Fibroblast of skin of right quadriceps (primary cell): ENCODE measurements at places on chromosomes 6 and 20.

- DNase-seq, result no peak
These were observed 916.5 kb downstream of the QKI start for GRCh38 chr6:164331026-164331425.

GRCh38 chr20:19213946-19214490 is 1.6 kb downstream of the SLC24A3 start:
- DNase-seq, result no peak

- no peak for DNase-seq
These were observed 212.4 kb downstream of the LY86 start for GRCh38 chr6:6801005-6801335.

GRCh38 chr6:128275030-128275429 is 245.4 kb downstream of the PTPRK start:
- DNase-seq, result peak; percentile 24

- no peak for DNase-seq
These were observed 83.2 kb downstream of the RIPOR3 start for GRCh38 chr20:50607850-50608749.

GRCh38 chr6:158538741-158539140 is 21.1 kb upstream of the TMEM181 start:
- no peak for DNase-seq

DNA sequence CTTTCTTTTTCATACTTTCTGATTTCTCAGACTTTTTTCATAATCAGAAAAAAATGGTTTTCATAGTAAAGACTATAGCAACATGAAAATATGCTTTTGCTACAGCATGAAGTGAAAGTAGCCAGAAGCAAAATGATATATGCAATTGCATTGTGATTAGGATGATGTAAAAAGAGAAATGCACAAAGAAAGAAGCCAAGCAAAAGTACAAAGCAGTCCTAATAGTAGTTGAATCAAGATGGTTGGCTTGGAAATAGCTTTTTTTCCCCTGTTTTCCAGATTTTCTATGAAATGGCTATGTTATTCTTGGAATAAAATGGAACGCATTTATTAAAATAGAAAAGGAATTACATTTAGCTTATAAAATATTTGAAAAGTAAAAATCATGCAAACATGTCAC is 77.3 kb downstream of the SEL1L2 start:
- DNase-seq, result no peak

- DNase-seq, result no peak
These were observed 29.0 kb downstream of the NFATC2 start for GRCh38 chr20:51513545-51513944.

DNA sequence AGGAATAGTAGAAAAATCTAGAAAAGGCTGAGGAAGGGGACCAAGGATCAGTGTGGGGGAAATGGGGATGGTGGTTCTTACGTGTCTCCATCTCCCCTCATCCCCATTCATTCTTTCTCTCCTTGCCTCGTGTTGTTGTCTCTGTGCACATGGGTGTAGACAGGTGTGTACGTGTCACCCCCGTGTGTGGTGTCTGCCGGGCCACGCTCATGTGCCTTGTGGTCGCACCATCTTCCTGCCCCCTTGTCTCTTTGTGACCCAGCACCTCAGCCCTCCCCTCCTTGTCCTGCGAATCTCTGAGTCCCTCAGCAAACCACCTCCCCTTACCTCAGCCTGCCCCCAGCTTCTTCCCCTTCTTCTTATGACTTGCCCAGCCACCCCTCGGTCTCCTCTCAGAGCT is 39.4 kb downstream of the FOXP4 start:
- DNase-seq, result no peak

GRCh38 chr20:44182135-44182765 is 4.7 kb downstream of the JPH2 start:
- DNase-seq, result no peak

DNA sequence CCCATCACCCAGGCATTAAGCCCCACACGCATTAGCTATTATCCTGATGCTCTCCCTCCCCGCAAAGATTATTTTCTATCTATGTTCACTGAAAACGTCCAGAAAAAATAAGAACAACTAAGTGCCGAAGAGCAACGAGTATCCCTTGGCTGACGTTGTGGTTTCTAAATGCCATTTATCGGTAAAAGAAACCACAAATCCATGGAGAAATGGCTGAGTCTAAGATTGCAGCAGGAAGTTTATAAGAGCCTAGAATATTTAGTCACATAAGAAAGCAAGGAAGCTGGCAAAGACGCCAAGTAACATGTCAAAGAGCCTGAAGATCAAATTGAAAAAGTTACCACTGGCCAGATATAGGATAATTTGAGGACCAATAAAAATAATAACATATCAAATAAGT is 18.1 kb upstream of the NOX3 start:
- DNase-seq, result no peak

GRCh38 chr6:167351656-167352345 is 26.9 kb downstream of the TTLL2 start:
- no peak for DNase-seq

DNA sequence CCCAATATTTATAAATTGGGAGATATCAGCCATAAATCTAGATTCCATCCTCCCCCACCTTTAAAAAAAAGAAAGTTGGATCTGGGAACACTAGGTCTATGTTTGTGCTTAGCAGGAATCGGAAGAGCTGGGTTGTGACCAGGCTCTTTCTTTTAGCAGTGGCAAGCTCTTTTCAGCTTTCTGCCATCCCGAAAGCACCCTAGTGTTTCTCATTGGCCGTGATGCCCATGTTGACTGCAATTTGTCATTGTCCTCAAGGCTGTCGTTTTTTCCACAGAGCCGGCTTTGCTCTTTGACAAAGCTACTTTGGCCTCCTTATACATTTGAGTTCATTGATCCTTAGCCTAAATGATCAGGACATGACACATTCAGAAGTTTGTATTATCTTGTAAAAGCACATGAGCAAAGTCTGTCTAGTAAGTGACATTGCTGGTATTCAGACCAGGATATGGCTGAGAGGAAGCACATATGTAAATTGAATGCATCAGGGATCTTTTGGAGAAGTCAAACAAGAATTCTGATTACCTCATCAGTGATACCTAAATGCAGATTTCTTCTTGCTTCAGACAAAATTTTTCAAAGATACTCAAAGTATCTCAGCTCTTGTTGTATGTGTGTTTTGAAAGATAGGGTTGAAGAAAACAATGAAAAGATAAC is 50.1 kb downstream of the CARMIL1 start:
- no peak for DNase-seq

- DNase-seq, result peak; percentile 68
These were observed 35.6 kb downstream of the CNKSR3 start for GRCh38 chr6:154474648-154475428.
